COLO829 (cell line): ENCODE measurements at places on chromosomes 6 and 20.

DNA sequence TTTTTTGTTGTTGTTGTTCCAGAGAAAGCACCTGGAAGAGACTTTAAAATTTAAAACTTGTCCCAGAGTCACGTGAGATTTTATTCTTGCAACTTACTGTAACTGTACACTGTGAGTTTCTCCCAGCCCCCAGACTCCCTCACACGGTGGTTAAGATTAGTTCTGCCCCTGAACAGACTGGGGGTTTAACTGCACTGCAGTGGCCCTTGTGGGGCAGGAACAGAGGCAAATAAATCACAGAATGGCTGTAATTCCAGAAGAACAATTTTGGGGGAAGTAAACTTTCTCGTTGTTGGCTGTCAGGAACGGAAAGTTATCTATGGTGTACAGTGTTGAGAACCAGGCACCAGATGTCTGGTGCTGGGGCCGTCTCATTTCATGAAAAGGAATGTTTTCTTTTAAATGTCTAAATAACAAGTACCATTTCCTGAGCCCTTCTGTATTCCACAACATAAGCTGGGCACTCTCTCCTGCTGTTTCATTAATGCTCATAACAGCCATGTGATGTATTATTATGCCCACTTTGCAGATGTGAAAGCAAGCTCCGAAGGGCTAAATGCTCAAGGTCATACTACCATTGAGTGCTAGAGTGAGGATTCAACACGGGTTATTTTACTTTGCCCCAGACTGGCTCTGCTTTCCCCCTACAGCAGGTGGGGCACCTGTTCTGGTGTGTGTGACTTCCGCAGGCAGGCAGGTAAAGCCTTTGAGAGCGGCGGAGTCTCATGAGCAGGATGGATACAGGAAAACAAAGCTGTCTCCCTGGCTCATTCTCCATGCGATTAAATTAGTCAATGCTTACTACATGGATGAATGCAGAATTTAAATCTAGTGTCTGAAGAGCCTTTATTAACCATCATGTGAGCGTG, 30.5 kb downstream of the CNKSR3 start:
- no peak for DNase-seq

GRCh38 chr20:6868861-6869260, 101.4 kb downstream of the BMP2 start:
- DNase-seq = no peak

DNA sequence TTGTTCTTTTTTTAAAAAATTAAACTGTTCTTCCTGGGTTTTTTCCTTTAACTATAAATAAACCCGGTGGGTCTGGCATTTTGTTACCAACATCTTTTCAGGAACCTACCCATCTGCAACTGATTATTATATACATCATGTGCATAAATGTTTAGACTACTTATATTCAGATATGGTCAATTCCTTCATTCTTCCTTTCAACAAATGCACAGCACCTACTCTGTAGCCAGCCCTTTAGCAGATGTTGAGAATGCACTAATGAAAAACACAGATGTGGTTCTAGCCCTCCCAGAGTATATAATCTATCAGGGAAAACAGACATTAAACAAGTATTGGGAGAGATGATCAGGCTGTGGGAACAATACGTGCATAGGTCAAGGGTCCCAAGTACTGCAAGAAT, 237.1 kb downstream of the UST start:
- no peak for DNase-seq

DNA sequence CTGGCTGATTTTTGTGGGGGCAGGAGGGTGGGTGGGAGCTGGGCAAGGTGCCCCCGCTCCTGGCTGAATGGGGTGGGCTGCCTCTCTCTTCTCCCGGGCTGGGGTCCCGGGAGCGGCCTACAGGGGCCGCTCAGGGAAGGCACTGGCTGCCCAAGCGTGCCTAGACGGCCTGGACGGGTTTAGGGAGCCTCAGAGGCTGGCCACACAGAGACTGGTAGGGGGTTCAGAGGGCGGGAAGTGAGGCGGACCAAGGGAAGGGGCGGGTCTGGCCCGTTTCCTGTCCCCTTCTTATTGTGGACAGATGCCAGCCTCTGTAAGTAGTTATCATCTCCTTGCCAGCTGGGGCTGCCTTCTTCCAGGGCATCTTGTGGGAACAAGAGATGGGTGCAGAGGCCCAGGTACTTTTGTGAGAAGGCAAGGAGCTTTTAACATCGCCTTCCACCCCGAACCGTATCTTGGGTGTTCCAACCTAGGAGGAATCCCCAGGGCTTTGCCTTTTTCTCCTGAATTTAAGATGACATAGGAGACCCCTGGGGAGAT, 437 bp downstream of the CD40 start:
- no peak for DNase-seq

DNA sequence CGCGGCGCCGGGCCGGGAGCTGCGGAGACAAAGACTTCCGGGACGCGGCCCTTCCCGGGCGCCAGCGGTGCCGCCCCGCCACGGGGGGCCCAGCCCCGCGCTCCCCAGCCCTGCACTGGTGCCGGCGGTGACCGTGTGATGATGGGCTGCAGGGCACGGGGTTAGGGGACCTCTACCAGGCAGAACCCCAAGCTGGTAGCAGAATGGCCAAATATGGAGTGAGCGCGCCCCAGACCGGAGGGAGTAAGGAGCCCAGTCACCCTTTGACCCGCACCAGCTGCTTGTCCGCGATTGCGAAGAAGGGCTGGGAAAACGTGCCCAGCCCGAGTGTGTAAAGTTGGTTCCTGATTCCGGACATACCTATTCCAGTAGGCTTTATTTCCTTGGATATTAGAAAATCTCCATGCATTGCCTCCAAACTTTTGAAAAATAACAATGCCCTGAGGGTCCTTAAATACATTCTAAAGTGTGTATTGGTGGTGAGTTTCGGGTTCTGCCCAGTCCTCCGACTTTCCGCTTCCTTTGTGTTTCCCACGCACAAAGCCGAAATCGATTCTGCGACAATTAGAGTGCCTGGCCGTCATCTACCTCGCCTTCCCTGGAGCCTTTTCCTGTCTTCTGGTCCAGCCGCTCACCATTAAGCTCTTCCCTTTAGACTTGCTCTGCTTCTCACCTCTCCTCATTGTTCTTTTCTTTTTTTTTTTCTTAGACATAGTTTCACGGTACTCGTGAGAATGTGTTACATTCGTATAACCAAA, 1.1 kb downstream of the ABRACL start:
- no peak for DNase-seq

DNA sequence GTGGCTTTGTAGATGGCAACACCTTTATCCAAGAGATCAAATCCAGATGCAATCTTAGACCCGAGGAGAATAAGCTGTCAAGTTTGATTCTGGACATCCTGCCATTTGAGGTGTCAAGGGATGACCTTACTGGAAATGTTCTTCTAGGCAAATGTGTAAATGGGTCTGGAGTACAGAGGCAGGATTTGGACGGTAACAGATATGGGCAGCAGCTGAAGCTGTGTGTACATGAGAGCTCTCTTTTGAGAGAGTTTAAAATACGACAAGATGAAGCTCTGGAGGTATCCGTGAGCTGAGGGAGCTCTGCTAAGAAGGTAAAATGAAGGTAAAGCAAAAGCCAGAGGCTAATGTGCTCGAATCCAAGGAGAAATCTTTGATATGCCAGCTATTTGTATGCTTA, 56.6 kb downstream of the RALGAPA2 start:
- DNase-seq = no peak

GRCh38 chr6:44040786-44041185, 86.5 kb downstream of the MRPL14 start:
- no peak for DNase-seq

GRCh38 chr6:116354236-116354635, 16.5 kb upstream of the DSE start:
- no peak for DNase-seq

GRCh38 chr6:41432280-41432679, 96.9 kb downstream of the NCR2 start:
- no peak for DNase-seq

DNA sequence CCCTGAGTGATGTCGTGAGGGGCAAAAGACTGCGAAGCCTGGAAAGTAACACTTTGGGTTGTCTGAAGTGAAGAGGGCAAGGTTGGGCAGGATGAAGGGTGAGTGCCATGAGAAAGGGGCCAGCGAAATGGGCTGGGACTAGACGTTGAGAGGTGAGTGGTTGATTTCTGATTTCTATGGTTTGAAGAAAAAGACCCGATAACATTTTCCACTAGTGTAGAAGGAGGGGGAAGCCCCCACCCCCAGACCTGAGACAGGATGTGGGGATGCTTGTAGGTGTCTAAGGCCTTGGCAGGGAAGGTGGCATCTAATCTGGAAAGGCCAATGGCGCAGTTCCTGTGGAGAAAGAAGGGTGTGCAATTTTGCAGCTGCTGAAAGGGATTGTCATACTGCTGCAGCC, 25.3 kb upstream of the KIF3B start:
- DNase-seq = no peak
